GM03348 (cell line): ENCODE measurements at places on chromosomes 11 and 22.
A peak's percentile ranks its signal among the peaks of the same experiment; 100 is the strongest.

GRCh38 chr11:2812371-2812991 is 73.1 kb downstream of the CDKN1C start:
- peak; percentile 47 for DNase-seq

GRCh38 chr11:110833033-110833484 is 120.8 kb upstream of the ARHGAP20 start:
- DNase-seq = peak; percentile 34

GRCh38 chr11:11029027-11029426 is 171.2 kb upstream of the ZBED5 start:
- no peak for DNase-seq

DNA sequence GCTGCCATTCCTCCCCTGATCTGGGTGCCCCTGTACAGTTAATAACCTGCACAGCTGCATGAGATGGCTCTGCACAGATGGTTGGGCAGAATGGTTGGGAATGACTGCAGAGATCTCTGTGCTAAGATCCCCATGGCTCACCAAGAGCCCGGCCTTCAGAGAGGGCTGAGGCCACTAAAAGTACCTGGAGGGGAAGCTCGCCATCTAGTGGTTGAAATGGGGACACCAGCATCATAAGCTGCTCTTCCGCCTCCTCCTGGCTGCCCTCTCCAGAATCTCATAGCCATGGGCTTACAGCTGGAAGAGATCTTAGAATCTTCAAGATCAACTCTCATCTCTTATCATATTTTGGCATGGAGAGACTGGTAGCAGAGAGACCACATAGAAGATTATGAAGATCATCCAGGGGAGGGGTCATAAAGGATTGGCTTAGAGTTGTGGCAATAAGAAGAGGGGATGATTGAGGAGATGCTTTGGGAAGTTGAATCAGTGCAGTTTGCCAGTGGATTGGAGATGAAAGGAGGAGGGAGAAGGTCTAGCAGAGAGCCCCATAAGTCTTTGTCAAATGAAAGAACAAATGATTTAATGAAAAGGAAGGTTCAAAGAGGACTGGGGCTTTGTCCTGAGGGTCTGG is 22.0 kb upstream of the TLCD5 start:
- DNase-seq = peak; percentile 74

- no peak for DNase-seq
These were observed 25.1 kb downstream of the ARHGEF17 start for GRCh38 chr11:73333173-73333572.

- DNase-seq = no peak
These were observed 56.7 kb downstream of the CABIN1 start for GRCh38 chr22:24067587-24068376.

- no peak for DNase-seq
These were observed 839 bp downstream of the STX5 start for GRCh38 chr11:62830904-62831519.

- no peak for DNase-seq
These were observed 1.4 kb upstream of the TBC1D22A start for GRCh38 chr22:46761017-46761416.

- no peak for DNase-seq
These were observed 124.8 kb downstream of the ATG16L2 start for GRCh38 chr11:72939031-72939430.

DNA sequence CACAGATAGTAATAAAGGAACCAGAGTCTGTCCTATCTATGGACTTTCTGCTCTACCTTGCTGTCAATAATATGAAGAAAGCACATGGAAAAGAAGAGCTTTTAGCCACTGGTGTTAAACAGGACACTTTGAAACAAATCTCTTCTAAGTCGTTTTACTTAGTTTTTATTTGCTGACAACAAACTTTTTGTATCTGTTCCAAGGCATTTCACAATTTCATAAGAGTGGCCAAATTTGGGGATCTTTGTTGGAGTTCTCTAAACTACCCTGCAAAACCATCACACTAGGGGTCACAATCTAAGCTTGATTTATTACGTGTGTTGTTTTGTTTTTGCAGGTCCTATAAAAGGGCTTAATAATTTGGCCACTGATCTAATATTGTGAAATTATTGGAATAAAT is 54.4 kb downstream of the BBOX1 start:
- DNase-seq = no peak

GRCh38 chr11:20474882-20475517 is 87.5 kb downstream of the PRMT3 start:
- DNase-seq = no peak

- no peak for DNase-seq
These were observed 44.0 kb downstream of the RPUSD4 start for GRCh38 chr11:126167488-126167887.

DNA sequence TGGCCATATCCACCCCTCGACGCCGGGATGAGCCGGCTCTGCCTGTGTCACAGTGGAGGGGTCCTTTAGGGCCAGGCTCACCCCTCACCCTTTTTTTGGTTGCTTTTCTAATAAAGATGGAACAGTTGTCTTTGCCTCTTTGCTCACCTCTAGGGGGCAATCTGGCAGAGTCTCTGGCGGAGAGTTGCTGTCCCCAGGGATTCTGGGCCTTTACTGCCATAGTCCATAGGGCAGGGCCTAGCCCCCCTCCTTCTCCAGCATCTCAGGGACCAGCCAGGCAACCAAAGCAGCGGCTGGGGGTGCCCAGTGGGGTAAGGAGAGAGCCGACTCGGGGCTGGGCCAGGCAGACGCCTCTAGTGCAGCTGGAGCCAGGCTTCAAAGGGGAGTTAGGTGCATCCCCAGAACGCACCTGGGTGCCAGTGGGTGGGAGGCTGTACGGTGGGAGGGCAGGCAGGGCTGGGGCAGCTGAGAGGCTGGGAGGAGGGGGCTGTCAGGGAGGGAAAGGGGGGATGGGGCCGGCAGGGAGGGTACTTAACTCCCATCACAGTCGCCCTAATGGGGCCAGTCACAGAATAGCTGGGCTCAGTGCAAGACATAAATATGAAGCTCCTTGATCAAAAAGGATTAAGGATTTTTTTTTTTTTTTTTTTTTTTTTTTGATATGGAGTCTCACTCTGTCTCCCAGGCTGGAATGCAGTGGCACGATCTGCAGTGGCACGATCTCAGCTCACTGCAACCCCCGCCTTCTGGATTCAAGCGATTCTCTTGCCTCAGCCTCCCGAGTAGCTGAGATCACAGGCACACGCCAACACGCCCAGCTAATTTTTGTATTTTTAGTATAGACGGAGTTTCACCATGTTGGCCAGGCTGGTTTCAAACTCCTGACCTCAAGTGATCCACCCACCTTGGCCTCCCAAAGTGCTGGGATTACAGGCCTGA is 2.5 kb upstream of the SUSD2 start:
- no peak for DNase-seq

DNA sequence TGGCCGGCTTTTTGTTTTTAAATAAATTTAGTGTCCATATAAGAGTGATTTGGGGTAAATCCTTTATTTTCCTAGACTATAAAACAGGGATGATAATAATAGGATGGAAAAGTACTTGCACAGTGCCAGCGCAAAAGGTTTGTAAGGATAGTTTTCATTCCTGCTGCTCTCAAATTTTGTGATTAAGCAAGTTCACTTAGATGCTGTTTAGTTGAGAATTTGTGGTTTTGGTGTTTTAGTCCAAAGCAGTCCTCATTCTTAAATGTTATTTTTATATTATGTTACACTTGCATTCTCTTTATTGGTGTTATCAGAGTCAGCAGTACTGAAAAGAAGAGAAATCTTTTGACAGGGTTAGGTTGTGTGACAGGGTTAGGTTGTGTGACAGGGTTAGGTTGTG is 47.9 kb downstream of the PPP6R3 start:
- no peak for DNase-seq

DNA sequence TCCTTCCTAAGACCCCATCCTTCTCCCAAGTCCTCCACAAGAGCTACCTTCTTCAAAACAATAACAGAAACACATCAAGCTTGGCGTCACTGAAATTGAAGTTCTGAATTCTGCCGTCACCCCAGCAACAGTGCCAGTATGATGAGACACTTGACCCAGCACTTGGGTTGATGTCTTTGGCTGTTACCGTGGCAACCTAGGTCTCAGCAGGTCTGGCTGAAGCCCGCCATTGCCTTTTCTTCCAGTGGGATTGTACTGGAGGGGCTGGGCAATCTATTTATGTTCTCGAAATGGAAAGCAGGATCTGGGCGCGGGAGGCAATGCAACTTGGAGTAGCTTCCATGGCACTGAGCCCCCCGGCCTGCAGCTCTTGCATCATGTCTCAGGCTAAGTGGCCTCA is 23.8 kb downstream of the NPTXR start:
- no peak for DNase-seq

- no peak for DNase-seq
These were observed 30.0 kb upstream of the SMCO4 start for GRCh38 chr11:93573184-93573583.

- no peak for DNase-seq
These were observed 745.7 kb downstream of the FAM181B start for GRCh38 chr11:81987829-81988472.

DNA sequence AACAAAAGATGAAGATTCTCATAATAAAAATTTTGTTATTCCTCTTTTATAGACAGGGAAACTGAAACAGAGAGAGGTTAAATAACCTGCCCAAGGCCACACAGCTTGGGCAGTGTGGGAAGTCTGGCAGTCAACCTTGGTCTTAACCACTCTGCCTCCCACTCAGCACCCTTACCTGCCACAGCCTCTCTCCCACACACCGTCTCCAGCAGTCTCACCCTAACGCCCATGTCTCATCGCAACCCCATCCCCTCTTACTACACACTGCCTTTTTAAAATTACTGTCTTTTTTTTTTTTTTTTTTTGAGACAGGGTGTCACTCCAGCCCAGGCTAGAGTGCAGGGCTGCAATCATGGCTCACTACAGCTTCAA is 25.0 kb downstream of the ARRB1 start:
- no peak for DNase-seq

GRCh38 chr11:17736579-17736893 is 2.0 kb downstream of the KCNC1 start:
- DNase-seq = no peak

GRCh38 chr22:45064313-45065278 is 54.8 kb upstream of the PHF21B start:
- peak; percentile 71 for DNase-seq

DNA sequence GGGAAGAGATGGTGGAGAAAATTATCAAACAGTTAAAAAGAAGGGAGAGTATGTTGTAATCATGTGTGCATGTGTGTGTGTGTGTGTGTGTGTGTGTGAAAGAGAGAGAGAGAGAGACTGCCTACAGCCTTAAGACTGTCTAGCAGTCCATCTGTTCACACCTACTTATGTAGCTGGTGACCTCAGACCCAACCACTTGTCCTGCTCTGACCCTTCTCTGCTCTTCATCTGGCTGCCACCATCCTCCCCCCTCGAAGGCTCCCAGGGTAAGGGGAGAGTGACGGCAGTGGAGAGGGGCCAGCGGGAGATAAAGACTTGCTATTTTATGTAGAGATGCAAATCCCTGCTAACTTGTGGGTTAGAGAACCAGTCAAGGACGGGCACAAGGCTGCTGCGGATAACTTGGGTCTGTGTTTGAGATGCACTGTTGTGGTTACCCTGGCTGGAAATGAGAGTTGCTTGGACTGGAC is 24.9 kb upstream of the GRAMD1B start:
- no peak for DNase-seq

DNA sequence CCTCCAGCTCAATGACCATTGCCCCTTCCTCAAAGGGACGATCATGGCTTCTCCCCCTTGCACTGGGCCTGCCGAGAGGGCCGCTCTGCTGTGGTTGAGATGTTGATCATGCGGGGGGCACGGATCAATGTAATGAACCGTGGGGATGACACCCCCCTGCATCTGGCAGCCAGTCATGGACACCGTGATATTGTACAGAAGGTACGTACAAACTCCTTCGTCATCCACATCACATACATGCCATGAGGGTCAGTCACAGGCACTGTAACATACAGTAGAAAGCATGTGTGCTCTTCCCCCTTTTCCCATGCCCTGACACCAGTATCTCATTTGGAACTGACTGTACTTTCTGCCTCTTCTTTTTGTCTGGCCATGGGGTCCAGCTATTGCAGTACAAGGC is 4.0 kb downstream of the TAF10 start:
- DNase-seq = no peak

- no peak for DNase-seq
These were observed 90.4 kb upstream of the SHISAL1 start for GRCh38 chr22:44403166-44403565.

- no peak for DNase-seq
These were observed 32.7 kb upstream of the HTR3A start for GRCh38 chr11:113942256-113942655.

DNA sequence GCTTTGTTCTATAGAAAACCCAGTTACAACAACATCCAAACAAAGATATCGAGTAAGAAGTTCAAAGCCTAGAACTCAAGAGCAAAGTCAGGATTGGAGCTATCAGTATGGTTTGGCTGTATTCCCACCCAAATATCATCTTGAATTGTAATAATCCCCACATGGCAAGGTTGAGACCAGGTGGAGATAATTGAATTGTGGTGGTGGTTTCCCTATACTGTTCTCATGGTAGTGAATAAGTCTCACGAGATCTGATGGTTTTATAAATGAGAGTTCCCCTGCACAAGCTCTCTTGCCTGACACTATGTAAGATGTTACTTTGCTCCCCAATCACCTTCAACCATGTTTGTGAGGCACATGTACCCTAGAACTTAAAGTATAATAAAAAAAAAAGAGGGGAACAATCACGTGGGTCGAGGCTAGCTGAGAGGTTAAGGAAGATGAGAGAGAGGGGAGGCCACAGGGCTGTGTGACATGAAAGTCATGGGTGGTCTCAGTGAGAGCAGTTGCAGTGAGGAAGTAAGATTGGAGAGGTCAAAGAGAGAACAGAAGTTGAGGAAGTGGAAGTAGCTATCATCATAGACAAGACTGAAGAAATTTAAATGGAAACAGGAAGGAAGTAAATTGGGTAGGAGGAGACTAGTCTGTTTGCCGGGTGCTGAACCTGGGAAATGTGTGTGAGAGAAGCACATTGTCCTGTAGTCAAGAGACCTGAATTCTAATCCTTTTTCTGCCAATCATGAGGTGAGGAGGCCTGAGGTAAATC is 80.1 kb upstream of the CD44 start:
- DNase-seq = no peak

DNA sequence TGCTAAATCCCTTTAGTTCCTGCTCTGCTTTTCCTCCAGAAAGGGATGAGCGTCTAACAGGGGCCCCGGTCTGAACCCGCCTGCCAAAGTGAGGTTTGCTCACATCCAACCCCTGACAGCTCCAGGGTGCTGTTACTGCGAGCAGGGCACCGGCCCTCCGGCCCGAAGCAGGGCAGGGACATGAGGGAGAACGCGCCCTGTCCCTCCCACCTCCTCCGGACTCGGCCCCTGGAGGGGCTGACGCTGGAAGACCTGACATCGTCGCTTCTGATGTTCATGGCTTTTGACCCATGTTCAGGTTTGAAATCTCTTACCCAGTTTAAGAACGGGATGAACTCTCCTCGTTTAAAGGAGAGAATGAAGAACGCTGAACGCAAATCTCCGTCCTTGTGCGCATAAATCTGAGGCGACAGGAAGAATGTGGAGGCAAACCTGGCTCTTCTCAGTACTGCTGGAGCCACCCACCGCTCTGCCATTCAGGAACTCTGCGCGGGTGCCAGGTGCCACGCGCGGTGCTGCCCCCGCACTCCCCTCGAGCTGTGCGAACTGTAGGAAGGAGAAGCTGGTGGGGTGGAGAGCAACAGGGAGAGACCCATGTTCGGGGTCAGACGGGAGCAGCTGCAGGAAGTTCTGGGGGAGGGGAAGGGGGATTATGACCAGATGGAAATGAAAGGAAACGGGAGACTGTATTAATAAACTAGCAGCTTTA is 826 bp upstream of the EEF1G start:
- DNase-seq = peak; percentile 53

- no peak for DNase-seq
These were observed 12.7 kb upstream of the PANX2 start for GRCh38 chr22:50157709-50158375.

- peak; percentile 67 for DNase-seq
These were observed 89.1 kb downstream of the SWAP70 start for GRCh38 chr11:9753021-9753420.
